Lung (tissue), 17 donors: ENCODE measurements at places on chromosomes 7 and 10. TPM values are rescaled to one million over a fixed set of nuclear protein-coding genes. Genes with fewer than 3 reads are reported as not detected.
A peak's percentile ranks its signal among the peaks of the same experiment; 100 is the strongest.

GRCh38 chr7:107180378-107180777 lies 11.6 kb downstream of the HBP1 start:
- H3K27ac ChIP-seq, result no peak overlapping the region
- H3K36me3 ChIP-seq, result peaks cover 5% of the 10 kb centered on the region
- peaks cover 6% of the 10 kb centered on the region for H3K4me1 ChIP-seq
- no peak overlapping the region for H3K4me3 ChIP-seq
- DNase-seq, result peak; percentile 58

DNA sequence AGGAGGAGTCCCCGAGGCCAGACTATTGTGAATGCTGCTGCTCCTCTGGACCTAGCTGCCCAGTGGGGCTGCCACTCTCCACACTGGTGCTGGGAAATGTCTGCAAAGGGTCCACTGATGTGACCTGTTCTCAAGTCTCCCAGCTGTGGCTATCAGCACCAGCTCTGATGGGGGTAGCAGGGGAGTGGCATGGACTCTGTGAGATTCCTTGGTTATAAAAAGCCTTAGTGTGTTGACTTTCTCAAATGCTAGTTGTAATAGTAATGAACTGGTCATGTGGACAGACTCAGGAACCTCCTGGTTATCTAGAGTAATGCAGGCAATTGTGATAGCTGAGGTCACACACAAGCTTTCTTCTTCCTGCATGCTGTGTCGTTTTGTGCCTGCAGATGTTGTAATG lies 34.1 kb upstream of the ARMC3 start:
- H3K4me1 ChIP-seq, result no peaks in the 10 kb centered on the region
- H3K27me3 ChIP-seq, result no peaks in the 10 kb centered on the region
- no peaks in the 10 kb centered on the region for H3K36me3 ChIP-seq
- no peak for DNase-seq
- H3K27ac ChIP-seq, result no peak overlapping the region

DNA sequence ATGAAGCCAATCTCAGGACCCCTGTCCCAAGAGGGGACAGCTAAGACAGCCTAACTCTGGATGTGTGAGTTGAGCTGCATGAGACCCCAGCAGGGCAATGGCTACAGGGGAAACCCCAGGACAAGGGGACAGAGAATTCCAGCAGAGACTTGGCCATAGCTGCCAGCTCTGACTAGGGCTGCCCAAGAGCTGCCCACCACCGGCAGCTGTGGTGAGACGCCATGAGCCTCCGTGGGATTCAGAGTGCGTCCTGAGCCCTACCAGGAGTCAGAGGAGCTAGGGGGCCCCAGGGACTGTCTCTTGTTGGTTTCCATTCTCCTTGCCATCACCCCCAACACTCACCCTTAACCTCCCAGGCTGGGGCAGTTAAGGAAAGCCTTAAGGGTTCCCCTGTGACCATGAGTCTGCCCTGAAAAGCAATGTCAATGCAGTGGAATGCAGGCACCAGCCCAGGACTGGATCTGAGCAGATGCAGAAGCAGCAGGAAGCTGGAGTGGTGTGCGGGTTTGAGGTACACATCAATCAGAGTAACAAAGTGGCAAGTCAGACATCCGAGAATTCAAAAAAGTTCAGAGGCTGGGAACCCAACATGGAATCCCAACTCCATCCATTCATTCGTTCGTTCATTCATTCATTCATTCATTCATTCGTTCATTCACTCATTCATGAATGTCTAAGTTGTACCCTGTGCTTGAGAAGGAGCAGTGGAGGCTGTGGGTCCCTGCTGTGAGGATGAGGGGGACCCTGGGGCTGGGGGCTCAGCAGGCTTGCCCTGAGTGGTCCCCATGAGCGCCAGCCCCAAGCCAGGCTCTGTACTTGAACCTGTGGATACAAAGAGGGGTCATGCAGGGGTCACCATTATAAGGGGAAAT lies 52.9 kb downstream of the C10orf120 start:
- no peak overlapping the region for H3K27ac ChIP-seq
- no peak overlapping the region for H3K4me3 ChIP-seq
- peaks cover 2% of the 10 kb centered on the region for H3K36me3 ChIP-seq
- H3K27me3 ChIP-seq, result no peaks in the 10 kb centered on the region

CUX1 gene
- total RNA-seq, result 138 TPM

DNA sequence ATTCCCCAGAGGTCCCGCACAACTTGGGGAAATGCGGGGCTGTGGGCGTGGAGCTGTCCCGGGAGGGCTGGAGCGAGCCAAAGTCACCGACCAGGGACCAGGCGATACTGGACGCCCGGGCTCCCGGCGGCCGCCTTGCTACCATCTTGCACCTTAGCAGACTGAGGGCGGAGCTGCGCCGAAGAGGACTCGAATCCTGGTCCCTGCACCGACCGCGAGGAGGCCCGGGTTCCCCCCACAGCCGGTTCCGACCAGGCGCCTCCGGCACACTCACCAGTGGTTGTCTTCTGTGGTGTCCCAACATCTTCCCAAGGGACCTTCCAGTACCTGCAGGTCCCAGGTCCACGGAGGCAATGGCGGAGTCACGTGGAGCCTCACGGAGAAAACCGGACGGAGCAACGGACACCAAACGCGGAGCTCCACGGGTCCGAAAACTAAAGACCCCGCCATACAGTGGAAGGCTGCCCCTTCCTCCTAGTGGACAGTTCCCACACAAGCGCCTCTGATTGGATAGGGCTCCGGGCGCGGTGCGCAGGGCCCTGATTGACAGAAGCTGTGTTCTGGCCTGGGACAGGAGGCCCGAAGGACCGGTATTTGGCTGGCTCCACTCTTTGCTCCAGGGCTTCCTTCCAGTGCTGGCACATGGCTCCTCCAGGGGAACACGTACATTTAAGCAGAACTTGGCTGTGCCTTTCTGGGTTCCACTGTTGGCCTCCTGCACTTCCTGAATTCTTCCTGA lies 124.6 kb upstream of the ZNF479 start:
- no peaks in the 10 kb centered on the region for H3K27me3 ChIP-seq
- no peaks in the 10 kb centered on the region for H3K4me1 ChIP-seq
- no peaks in the 10 kb centered on the region for H3K36me3 ChIP-seq
- no peak for DNase-seq
